ENCODE measurements at places on chromosomes 11 and 22.
A peak's percentile ranks its signal among the peaks of the same experiment; 100 is the strongest.

- DNase-seq, result no peak
These were observed 201.4 kb downstream of the ADAMTS15 start for GRCh38 chr11:130649801-130650200.

DNA sequence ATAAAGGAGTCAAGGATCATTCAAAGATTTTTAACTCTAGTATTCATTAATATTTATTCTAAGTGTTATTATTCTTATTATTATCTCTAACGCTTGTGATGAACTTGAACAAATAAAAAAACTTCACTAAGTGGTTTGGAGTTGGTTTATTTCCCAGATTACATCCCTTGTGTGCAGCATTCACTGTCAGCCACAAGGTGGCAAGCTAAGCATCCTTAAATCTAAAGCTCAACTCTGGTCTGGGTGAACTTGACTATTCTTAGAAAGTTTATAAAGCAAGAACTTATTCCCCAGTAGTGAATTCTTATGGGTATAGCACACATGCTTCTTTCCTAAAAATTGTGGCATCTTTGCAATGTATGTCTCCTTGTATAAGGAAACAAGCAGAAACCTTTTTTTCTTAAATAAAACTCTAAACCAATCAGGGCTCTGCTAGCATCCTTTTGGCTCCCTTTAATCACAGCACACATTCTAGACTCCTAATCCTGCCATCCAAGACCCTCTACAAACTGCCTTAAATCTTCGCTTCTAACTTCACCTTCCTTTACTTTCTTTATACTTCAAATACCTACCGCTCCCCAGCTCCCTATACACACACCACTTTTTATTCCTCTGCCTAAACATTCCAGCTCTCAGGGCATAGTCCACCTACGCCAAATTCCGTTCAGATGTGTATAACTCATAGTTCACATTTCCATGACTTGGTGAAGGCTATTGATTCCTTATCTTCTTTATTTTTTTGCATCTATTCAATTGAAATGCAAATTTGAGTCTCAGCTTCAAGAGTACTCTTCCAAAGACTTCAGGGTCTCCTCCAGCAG, 1068.8 kb downstream of the DLG2 start:
- peak; percentile 44 for DNase-seq

GRCh38 chr11:6405052-6405667, 13.7 kb downstream of the APBB1 start:
- DNase-seq, result peak; percentile 41

DNA sequence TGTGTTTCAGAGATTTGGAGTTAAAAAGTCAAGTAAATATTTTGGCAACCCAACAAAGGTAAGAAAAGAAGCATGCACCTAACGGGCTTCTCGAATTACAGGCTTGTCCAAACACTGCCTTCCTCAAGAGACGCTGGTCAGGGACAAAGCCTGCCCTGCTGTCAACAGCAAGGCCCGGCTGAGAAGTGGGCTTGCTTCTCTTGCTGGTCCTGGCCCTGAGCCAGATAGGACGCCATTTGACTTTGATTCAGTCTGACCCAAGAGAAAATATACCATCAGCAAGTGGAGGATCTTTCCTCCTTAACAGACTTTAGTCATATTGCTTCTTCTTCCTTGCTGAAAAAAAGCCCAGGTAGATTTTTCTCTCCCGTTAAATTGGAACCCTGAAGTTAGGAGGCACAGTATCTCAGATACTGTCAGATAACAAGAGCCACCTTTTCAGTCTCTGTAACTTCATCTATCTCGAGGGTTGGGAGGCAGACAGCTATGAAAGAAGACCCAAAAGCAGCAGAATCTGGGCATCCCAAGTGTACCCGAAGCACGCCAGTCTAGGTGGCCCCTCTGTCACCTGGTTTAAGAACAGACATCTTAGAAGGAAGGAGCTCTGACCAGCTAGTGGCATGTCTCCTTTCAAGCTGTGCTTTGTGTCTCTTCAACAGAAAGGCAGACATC, 57.5 kb downstream of the C22orf31 start:
- DNase-seq, result peak; percentile 80

- DNase-seq, result no peak
These were observed 495.8 kb downstream of the BRD1 start for GRCh38 chr22:49331878-49332277.

DNA sequence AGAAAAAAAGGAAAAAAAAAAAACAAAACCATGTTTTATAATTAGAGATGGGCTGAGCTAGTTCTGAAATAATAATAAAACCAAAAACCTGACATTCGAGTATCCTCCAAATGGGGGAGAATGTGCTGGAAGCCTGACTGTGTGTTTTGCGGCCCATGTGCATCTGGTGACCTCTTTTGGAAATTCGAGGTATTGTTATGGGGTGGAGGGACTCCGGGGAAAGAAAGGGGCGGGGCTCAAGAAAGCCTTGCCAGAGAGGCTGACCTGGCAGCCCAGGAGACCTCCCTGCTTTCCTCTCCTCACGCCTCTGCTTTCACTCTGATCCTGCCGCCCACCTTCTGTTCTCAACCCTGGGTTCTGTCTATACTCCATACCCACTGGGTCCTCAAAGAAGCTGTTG, 72.9 kb downstream of the CTTN start:
- no peak for DNase-seq

DNA sequence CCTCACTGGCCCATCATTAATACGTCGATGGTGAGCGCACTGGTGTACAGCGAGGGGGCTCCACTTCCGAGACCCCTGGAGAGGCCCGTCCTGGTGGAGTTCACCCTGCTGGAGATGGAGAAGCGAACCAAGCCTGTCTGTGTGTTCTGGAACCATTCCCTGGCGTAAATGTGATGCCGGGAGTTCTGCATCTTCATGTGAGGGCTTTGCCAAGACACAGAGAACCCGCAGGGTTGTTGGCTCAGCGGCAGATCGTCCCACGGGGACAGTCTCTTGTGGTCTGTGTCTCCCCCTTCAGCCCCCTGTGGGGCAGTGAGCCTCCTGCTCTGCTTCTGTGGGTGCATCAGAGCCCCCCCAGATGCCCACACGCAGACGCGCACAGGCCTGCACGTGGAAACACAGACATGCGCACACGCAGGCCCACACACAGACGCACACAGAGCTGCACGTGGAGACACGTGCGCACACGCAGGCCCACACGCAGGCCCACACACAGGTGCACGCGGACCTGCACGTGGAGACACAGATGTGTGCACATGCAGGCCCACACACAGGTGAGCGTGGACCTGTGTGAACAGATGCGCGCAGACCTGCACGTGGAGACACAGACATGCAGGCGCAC, 55.8 kb upstream of the PRODH start:
- DNase-seq, result no peak
